ENCODE measurements at places on chromosomes 3 and 15. TPM values are rescaled to one million over a fixed set of nuclear protein-coding genes. Genes with fewer than 3 reads are reported as not detected.

GRCh38 chr3:3141939-3142338 lies 15.2 kb downstream of the TRNT1 start:
- H3K4me3 ChIP-seq, result no peak overlapping the region
- H3K27ac ChIP-seq, result no peak overlapping the region
- peaks cover 11% of the 10 kb centered on the region for H3K36me3 ChIP-seq
- DNase-seq, result no peak
- H3K4me1 ChIP-seq, result no peaks in the 10 kb centered on the region

- H3K27me3 ChIP-seq, result no peaks in the 10 kb centered on the region
- no peak overlapping the region for H3K4me3 ChIP-seq
- no peak overlapping the region for H3K27ac ChIP-seq
Observed at GRCh38 chr3:100131241-100131640, 16.9 kb upstream of the FILIP1L start.

DNA sequence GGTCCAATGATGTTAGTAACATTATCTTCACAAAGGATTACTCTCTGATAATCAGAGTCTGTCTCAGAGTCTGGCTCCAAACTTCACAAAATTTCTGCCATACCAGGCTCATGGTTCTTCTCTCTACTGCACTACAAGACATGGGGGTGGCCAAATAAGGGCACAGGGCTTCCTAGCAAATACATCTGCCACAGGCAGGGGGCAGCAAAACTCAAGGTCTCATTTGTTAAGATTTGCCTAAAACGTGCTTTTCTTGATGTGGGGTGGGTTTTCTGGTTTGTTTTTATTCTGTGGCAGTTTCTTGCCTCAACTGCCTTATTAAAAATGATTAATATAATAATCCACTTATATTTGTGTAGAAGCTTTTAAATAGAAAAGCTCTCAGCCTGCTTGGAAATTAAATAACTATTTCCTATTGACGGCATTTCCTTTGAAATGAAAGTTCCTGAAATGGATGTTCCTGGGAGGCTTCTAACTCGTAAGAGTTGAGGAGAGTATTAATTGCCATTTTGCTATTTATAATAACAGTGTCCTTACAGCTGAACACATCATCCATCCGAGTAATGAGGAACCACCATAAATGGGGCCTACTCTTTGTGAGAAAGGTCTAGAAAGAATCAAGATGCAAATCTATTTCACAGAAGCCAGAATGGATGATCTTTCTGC lies 53.8 kb downstream of the SST start:
- no peaks in the 10 kb centered on the region for H3K4me1 ChIP-seq
- no peaks in the 10 kb centered on the region for H3K36me3 ChIP-seq
- H3K4me3 ChIP-seq, result no peak overlapping the region
- H3K27ac ChIP-seq, result no peak overlapping the region
- H3K27me3 ChIP-seq, result no peaks in the 10 kb centered on the region

CCR5 gene
- total RNA-seq, result 4.4 TPM

MYZAP gene
- total RNA-seq, result 3.3 TPM
